CD4-positive, alpha-beta T cell (primary cell): ENCODE measurements at places on chromosomes 5 and 9. TPM values are rescaled to one million over a fixed set of nuclear protein-coding genes. Genes with fewer than 3 reads are reported as not detected.

- H3K36me3 ChIP-seq: no peaks in the 10 kb centered on the region
- no peak for DNase-seq
- H3K27ac ChIP-seq: no peak overlapping the region
Observed at GRCh38 chr5:178328826-178329730, 96.5 kb upstream of the PHYKPL start.

GRCh38 chr5:66828548-66829357, 232.6 kb downstream of the MAST4 start:
- H3K27me3 ChIP-seq: no peaks in the 10 kb centered on the region
- peak overlapping the region; percentile 23 for H3K27ac ChIP-seq
- H3K4me1 ChIP-seq: peaks cover 8% of the 10 kb centered on the region
- H3K4me3 ChIP-seq: peak overlapping the region; percentile 54
- no peaks in the 10 kb centered on the region for H3K36me3 ChIP-seq
- peak; percentile 52 for DNase-seq

- no peak overlapping the region for H3K4me3 ChIP-seq
- H3K4me1 ChIP-seq: no peaks in the 10 kb centered on the region
- H3K36me3 ChIP-seq: no peaks in the 10 kb centered on the region
- H3K27ac ChIP-seq: no peak overlapping the region
- DNase-seq: no peak
Observed at GRCh38 chr5:170655476-170655875, 128.0 kb upstream of the GABRP start.

- peaks cover 70% of the 10 kb centered on the region for H3K27me3 ChIP-seq
- H3K4me3 ChIP-seq: peak within 1 kb of the TSS; percentile 12
- no peak within 1 kb of the TSS for H3K27ac ChIP-seq
- peaks cover 15% of the 10 kb centered on the region for H3K4me1 ChIP-seq
- no peaks in the 10 kb centered on the region for H3K36me3 ChIP-seq
Observed at GRCh38 chr5:176629853-176630680, at the start of the genes EIF4E1B and SNCB. Gene EIF4E1B, plus strand, starts transcription at chr5:176630675. Its CDS starts 12,113 bp downstream, at chr5:176642788. Gene SNCB, minus strand, starts transcription at chr5:176630534. Its CDS starts 880 bp downstream, at chr5:176629654.

GRCh38 chr5:59620535-59621212, 272.9 kb downstream of the PDE4D start:
- DNase-seq: no peak
- H3K27ac ChIP-seq: no peak overlapping the region
- no peak overlapping the region for H3K4me3 ChIP-seq
- no peaks in the 10 kb centered on the region for H3K27me3 ChIP-seq
- H3K36me3 ChIP-seq: no peaks in the 10 kb centered on the region

Gene CDO1
- total RNA-seq: 0.34 TPM

- H3K4me3 ChIP-seq: no peak overlapping the region
- peaks cover 6% of the 10 kb centered on the region for H3K36me3 ChIP-seq
- no peak overlapping the region for H3K27ac ChIP-seq
- DNase-seq: no peak
- H3K4me1 ChIP-seq: peaks cover 37% of the 10 kb centered on the region
- H3K27me3 ChIP-seq: no peaks in the 10 kb centered on the region
Observed at GRCh38 chr5:80122579-80122978, 87.4 kb downstream of the THBS4 start.

DNA sequence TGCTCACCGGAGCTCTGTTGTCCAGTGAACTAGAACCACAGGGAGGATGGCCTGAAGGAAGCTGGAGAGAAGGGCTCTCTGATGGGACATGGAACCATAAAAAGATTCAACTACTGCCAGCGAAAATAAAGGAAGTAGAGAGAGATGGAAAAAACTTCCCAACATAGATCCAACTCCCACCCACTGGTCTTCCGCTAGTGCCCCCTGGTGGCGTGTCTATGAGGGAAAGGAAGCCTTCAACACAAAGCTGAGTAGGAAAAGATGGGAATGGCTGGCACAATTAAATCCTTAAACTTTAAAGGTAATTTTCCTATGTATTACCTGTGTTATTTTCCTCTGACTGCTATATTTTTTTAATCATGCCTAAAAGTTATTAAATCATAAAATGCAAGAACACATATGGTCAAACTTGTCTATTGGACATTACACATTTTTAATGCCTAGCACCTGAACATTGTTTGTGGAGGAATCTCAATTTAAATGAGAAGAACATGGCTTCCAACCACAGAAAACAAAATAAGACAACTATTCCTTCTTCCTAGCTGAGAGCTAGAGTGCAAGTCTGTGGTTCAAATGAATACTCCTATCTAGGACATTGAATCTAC, 51.5 kb downstream of the CEP120 start:
- no peak for DNase-seq
- H3K27me3 ChIP-seq: no peaks in the 10 kb centered on the region
- peaks cover 73% of the 10 kb centered on the region for H3K36me3 ChIP-seq
- H3K4me3 ChIP-seq: no peak overlapping the region
- H3K27ac ChIP-seq: no peak overlapping the region

DNA sequence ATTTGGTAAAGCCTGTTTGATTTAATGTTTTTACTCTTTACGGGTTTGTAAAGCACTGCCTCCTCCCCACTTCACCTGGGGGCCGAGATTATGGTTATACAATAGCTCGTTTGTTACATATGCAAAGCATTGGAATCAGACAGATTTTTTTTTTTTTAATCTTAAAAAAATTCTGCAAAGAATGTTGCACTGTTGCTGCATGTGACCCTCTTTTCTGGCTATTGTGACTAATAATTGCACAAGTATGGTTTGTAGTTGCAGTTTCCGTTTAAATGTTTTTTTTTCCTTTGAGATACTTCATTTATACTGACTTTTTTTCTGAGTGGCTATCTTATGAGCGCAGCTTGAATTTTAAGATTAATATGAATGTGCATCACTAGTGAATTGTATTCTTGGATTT, 165.3 kb downstream of the KDM4C start:
- peaks cover 7% of the 10 kb centered on the region for H3K36me3 ChIP-seq
- no peak overlapping the region for H3K27ac ChIP-seq
- no peaks in the 10 kb centered on the region for H3K27me3 ChIP-seq
- no peak for DNase-seq
- no peak overlapping the region for H3K4me3 ChIP-seq

DNA sequence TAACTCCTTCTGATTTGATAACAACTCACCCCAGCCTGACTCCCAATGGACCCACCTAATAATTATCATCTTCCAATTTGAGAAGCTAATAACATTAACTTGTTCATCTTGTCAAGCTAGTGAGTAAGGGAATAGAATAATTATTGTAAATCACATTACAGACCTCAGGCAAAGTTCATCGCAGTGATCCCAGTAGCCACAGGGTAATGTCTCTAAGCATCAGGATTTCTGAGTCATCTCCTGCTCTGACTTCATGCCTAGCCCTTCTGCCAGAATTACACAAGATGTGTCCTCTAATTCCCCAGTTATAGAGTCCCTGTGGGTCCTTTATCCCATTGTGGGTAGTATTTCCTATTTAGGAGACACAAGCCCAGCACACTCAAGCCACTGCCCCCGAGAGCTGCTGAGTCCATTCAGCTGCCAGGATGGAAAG, 365.7 kb downstream of the DEPDC1B start:
- no peaks in the 10 kb centered on the region for H3K27me3 ChIP-seq
- no peaks in the 10 kb centered on the region for H3K36me3 ChIP-seq
- no peak overlapping the region for H3K4me3 ChIP-seq
- H3K4me1 ChIP-seq: no peaks in the 10 kb centered on the region
- no peak for DNase-seq
- H3K27ac ChIP-seq: no peak overlapping the region

Gene LURAP1L
- not detected for total RNA-seq

Gene EDIL3
- total RNA-seq: not detected

DNA sequence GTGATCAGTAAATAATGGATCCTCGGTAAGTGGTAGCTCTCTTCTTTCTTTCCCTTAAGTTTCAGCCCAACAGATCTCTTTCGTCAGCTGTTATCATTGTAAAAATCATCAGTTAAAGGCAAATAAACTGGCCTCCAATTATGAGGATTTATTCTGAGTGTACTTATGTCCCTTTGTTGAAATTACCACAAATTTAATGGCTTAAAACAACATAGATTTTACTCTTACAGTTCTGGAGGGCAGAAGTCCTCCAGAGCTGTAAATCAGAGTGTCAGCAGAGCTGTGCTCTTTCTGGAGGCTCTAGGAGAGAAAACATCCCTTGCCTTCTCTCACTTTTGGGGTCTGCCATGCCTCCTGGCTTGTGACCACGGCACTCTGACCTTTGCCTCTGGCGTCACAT, 104.6 kb downstream of the INSYN2B start:
- peaks cover 2% of the 10 kb centered on the region for H3K4me1 ChIP-seq
- no peak for DNase-seq
- no peaks in the 10 kb centered on the region for H3K27me3 ChIP-seq
- no peak overlapping the region for H3K27ac ChIP-seq
- H3K36me3 ChIP-seq: peaks cover 14% of the 10 kb centered on the region

Gene PRUNE2
- not detected for total RNA-seq

Gene COX7C
- 467 TPM for total RNA-seq
